ENCODE measurements at places on chromosomes 12 and 14.

DNA sequence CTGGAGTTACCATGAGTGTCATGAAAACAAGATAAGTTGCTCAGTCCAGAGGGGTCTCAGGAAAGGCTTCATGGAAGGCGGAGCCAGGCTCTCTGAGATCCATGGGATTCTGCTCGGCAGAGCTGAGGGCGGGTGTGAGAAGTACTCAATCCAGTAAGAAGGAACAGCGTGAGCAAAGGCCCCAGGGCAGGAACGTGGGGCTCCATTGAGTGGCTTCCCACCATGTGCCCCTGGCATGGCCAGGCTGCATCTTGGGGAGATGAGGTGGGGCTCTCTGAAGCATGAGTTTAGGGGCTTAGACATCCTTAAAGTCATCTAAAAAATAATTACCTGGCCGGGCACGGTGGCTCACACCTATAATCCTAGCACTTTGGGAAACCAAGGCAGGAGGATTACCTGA lies 58.0 kb downstream of the ARL6IP4 start:
- no peak for DNase-seq

DNA sequence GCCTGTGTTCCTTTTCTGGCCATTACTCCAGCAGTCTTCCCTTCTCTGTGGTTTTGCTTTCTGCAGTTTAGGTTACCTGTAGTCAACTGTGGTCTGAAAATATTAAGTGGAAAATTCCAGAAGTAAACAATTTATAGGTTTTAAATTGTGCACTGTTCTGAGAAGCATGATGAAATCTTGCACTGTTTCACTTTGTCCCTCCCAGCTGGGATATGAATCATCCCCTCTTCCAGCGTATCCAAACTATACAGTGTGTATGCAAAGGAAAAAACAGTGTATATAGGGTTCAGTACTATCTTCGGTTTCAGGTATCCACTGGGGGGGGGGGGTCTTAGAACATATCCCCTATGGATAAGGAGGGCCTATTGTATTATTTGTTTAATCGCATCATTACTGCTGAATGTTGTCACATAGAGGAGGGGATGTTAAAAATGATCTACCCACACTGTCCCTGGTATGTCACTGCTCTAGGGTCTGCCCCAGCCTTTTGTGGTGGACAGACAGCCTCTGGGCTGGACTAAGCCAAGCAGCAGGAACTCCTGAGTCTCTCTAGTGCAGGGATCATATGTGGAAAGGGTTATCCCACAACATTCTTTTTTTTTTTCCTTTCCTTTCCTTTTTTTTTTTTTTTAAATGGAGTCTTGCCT lies 109.1 kb upstream of the MAX start:
- DNase-seq = no peak

DNA sequence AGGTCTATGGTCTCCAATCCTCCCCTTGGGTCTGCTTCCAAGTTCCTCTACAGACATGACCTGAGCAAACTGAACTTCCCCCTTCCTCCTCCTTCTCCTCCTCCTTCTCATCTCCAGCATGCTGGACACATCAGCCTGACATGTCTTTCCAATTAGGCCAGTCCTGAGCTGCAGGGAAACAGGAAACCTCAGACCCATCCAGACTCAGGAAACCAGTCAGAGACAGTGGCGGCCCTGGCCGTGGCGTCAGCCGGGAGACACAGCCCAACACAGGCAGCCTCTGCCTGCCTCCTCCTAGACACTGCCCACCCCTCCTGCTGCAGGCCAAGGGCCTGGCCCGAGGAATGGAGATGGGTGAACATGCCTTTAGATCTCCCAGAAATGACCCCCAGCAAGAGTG lies 468.8 kb downstream of the BCL11B start:
- DNase-seq = no peak

GRCh38 chr12:107385509-107385908 lies 292.2 kb upstream of the CRY1 start:
- no peak for DNase-seq

DNA sequence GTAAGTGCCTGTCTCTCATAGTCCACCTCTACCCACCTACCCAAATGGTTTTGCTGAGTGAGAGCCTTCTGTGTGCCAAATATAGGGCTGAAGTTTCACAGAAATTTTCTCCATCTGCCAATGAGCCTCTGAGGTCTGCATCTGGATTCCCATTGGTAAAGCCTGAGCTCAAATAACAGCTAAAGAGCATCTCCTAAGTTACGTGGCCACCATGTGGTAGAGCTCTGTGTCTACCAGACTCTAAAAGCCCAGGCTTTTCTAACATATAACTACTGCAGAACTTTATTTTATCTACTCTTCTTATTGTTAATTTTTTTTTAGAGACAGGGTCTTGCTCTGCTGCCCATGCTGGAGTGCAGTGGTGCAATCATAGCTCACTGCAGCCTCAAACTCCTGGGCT lies 16.0 kb downstream of the AMDHD1 start:
- DNase-seq = no peak

DNA sequence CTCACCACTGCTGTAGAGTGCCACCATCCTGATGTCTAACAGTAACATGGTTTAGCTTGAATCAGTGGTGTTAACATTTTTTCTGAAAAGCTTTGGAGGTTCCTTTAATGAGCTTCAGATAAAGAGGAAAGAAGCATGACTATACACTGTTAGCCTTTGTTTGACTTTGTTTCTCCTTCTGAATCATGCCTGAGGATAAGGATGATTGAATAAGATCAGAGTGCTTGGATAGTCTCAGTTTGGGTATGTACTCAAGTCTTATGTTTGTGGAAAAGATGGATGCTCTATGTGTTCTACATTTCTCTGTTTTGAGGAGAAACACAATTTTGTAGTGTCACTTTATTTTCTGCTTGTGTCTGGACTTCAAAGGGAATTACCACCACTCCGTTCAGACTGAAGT lies 42.0 kb downstream of the GPATCH2L start:
- no peak for DNase-seq

GRCh38 chr12:3049176-3049575 lies 28.0 kb upstream of the TSPAN9 start:
- DNase-seq = no peak

All from bone marrow (tissue), 2 donors.